T-helper 9 cell (primary cell): ENCODE measurements at places on chromosomes 12 and 14.

- no peak for DNase-seq
These were observed 13.1 kb upstream of the TAC3 start for GRCh38 chr12:57029457-57029856.

- DNase-seq, result no peak
These were observed 13.9 kb downstream of the PNMA1 start for GRCh38 chr14:73700325-73700724.

DNA sequence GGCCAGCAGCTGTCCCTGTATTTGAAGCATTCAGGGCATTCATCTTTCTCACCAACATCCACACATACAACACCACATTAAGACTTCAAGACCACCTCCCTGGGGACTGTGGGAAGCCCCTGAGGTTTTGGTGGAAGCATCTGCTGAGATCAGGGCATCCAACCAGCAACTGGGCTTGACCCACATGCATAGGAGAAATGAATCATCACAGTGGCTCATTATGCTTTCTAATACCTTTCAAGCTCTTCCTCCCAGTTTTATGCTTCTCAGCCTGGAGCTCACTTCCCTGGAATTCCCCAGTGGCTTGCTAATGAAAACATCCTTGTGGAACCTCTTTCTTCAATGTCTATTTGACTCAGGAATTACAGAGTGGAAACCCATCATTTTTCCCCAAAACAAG lies 21.4 kb upstream of the CMKLR1 start:
- DNase-seq, result no peak

- DNase-seq, result no peak
These were observed 51.5 kb upstream of the CMKLR1 start for GRCh38 chr12:108390495-108391203.

DNA sequence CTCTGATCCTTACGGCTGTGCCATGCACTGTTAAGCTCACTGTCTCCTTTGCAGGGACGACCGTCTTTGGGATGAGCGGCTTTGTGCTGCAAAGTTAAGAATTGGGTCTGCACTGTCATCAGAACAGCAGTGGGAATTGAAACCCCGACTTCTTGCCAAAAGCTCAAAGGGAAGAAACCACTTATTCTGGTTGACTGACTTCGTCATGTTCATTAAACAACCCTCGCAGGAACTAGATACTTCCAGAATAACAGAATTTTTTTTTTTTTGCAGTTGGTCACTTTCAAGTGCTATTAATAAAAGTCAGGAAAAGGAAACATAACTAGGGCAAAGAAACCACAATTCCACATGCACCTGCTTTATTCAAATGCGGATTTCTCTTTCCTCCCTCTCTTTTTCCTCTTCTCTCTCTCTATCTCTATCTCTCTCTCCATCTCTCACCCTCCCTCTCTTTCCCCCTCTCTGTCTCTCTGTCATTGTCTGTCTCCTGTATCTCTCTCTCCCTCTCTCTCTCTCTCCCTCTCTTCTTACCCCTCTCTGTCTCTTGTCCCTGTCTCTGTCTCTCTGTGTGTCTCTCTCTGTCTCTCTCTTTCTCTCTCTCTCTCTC lies 12.3 kb upstream of the GLT1D1 start:
- DNase-seq, result no peak

DNA sequence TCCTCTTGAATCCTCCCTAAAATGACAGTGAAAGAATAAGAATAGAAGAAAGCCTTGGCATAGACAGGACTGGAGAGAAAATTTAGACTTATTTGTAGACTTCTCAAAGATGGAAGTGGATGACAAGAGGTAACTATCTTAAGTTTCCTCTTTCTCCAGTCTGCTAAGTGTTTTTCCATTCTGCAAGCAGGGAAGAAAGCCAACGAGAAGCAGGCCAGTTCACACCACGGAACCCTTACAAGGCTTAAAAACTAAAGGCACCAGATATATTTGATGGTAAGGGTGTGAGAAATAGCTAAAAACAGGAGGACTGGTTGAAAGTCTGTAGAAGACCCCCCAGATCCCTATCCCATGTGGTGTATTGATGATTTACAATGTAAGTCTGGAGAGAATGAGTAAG lies 82.9 kb upstream of the GPHB5 start:
- DNase-seq, result no peak

GRCh38 chr12:9099552-9100190 lies 16.0 kb downstream of the A2M start:
- no peak for DNase-seq

- DNase-seq, result no peak
These were observed 43.3 kb downstream of the BEST3 start for GRCh38 chr12:69655616-69656340.

DNA sequence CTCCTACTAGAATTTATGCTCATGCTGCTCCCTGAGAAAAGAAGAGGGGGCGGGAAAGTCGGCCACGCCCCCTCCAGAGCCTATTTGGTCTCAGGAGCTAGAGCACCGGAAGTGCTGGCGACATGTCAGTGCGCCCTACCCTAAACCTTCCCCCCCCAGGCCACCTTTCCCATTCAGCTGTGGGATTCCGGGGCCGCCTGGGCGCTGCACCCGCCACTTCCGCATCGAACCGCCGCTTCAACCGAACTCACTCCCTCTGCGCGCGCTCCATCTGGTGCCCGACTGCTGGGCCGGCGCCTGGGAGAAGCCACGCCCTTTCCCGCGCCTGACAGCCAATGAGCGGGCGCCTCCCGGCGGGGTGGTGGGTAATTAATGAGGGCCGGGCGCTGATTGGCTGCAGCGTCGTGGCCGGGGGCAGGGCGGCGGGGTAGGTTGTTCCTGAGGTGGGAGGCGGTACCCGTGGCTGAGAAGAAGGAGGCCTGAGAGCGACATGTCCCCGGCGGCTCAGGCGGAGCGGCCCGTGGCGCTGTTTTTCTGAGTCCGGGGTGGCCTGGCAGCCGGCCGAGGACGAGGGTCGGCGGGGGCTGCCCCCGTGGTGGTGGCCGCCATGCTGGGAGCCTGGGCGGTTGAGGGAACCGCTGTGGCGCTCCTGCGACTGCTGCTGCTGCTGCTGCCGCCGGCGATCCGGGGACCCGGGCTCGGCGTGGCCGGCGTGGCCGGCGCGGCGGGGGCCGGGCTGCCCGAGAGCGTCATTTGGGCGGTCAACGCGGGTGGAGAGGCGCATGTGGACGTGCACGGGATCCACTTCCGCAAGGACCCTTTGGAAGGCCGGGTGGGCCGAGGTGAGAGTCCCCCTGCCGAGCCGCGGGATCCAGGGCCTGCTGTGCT lies at the start of gene MLEC:
Gene MLEC (plus strand): TSS at position 460 of the 888 bp plus-strand sequence. CDS start 148 bp downstream, at position 608.
- peak; percentile 98 for DNase-seq

DNA sequence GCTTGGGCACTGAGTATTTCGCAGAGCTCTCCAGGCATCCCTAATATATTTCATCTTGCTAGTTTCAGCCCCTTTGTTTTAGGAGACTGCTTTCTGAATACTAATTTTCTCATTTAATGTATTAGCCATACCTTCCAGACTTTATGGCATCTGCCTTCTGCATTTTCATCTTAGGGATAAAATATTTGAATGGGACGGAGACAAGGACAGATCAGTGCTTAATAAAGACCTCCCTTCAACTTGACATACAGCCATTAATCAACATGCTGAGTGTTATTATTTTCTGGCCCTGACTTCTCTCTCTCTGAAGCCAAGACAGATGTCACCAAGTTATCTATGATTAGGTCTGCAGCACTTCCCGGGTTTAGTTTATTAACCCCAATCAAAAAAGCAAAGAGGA lies 42.4 kb downstream of the CACNA2D4 start:
- DNase-seq, result no peak

DNA sequence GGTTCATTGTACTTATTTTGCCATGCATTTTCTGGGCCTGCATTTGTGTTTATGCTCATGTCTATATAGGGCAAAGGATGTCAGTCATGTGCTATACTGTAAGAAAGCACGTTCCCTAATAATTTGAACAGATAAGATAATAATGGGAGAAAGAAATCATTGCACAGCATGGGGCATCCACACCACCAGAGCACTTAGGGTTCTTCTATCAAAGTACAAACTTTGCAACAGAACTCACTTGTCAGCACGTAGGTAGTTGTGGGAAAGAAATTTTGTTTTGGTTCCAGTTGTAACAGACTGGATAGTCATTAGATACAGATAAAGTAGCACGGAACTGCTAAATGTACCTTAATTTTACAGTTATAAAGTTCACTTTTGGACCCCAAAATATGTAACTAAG lies 10.1 kb downstream of the PPP1CC start:
- DNase-seq, result no peak

GRCh38 chr12:65597527-65597926 lies 226.8 kb upstream of the HMGA2 start:
- DNase-seq, result no peak

DNA sequence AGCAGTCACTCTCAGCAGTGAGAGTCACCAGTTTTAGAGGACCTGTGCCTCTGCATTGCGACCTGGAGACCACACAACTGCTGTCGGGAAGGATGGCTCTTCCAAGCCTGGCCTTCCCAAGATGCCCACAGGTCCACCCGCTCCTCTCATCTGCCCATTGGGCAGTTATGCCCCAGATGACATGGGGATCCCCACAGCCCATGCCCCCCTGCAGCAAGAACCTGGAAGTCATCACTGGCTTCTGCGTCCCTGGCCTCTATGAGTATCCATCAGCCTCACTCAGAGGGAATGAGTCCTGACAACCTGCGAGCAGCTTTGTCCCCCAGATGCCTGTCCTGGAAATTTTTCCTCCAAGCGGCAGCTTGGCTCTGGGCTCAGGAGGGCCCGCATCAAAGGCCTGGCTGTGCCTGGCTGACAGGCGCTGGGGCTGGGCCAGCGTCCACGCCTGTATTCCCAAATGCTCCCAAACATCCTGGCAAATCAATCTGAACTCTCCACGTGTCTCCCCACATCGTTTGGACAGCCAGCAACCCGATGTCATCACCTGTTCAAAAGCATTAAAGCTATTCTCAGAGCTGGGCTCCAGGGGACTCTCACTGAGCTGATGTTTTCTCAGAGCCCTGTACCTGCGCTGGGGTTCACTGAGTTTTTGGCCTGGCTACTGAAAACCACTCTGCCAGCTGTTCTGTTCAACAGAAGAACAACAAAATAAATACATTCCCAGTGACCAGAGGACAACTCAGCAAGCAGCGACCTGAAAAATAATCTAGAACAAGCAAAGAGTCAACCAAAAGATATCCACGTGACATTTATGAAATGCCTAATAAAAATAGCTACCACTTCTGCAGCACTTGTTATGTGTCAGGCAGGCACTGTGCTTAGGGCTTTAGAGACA lies 57.8 kb downstream of the CLMN start:
- DNase-seq, result no peak

DNA sequence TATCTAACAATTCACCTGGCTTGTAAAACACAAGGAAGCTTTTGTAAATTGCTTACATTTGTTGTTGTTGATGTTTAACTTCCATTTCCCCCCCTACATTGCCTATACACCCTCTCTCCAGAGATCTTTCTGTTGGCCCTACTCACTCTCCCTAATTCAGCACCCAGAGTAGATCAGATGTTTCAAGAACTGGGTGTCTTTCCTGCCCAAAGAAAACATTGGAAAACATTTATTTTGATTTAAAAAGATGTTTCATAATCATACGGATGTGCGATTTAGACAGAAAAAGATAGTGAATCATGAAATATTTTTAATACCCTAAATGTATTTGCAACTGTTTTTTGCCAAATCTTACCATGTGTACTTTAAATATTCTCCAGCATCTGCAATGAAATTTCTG lies 446.4 kb upstream of the RGS6 start:
- no peak for DNase-seq

GRCh38 chr14:73264885-73265720 lies 27.8 kb downstream of the PAPLN start:
- no peak for DNase-seq

DNA sequence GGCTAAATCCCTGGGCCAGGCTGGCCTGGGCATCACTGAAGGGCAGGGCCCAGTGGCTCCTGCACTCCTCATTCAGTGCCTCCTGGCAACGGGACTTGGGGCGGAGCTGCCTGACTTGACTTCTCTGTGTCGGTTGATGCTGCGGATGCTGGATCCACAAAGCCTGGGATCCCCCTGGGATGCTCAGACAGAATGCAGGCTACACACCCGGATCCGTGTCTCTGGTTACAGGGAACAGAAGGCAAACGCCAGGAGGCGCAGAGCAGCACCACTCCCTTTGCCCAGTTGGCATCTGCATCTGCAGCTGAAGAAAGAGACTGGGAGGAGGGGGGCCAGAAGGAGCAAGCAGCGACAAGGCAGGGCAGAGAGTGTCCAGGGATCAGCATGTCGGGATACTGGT lies 154.5 kb upstream of the FKBP4 start:
- DNase-seq, result no peak

DNA sequence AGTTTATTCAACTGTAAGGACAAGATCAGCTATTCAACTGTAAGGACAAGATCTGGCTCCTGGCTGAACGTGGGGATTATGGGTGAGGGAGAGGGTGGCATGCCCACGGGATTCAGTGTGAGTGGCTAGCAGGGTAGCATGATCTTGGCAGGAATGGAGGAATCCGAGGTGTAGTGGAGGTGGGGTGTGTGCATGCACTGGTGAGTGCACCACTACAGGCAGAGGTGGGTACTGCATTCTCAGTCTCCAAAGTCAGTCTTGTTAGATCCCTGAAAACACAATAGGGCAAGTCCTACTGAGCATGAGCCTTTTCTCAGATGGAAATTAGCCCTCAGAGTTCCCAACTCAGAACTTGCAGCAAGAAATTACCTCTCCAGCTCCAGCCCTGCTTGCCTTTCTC lies 32.2 kb upstream of the DCD start:
- no peak for DNase-seq

- DNase-seq, result no peak
These were observed 5.0 kb upstream of the NPAS3 start for GRCh38 chr14:32933629-32934072.

DNA sequence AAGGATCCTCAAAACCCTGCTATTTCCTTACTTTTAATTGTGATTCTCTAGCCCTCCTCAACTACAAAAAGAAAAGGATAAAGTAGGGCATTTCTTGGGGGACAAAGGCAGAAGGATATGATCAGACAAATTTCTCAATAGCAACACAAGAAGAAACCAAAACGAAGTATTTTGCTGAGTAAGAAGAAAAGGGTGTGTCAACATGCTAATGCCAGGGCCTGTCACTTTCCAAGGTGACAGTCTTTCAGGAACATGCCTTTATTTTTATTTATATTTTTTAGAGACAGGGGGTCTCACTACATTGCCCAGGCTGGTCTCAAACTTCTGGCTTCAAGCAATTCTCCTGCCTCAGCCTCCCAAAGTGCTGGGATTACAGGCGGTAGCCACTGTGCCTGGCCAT lies 39.8 kb downstream of the CBX5 start:
- no peak for DNase-seq

DNA sequence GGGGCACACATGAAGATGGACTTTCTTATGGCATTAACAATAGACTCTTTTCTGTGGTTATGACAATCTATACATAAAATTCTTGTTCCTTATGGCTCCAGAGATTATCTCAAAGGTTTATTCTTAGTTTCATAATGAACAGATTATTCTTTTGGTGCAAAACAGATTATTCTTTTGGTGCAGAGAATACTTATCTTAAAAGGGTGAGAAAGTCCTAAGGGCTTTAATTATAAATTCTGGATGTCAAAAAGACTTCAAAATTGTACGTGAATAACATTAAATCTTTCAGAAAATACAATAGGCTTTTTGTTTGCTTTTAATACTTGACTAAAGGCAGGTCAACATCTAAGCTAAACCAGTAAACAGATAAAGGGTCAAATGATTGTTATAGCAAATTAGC lies 69.3 kb downstream of the MNAT1 start:
- DNase-seq, result no peak
